ENCODE measurements at places on chromosomes 1 and 21.

GRCh38 chr1:66333466-66334199 lies 200.3 kb upstream of the SGIP1 start:
- no peak for ATAC-seq

GRCh38 chr1:216215169-216215568 lies 208.1 kb downstream of the USH2A start:
- no peak for ATAC-seq

DNA sequence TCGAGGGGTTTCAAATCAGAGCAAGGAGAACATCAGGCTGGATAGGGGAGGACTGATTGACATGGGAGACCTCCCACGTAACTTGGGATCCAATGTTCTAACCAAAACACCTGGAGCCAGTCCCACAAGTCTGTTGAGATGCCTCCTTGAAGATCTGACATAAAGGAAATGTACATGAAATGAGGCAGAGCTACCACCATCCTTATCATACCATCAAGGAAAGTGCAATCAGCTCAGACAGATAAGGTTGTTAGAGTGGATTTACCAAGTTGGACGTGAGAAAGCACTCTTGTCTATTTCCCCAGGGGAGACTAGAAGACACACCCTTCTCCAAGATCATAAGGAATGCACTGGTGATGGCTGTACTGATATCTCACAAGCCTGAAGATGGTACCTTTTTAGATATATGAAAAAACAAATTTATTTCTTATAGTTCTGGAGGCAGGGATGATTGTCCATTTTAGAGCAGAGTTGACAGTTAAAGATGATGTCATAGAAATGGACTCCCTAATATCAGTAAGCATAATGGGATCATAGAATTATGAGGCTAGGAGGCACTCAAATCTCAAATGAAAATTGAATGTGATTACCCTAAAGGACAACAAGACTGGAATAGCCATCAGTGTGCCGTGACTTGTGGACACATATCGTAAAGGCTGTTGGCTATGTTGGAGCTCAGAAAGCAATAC lies 129.1 kb upstream of the RAB4A start:
- no peak for ATAC-seq

DNA sequence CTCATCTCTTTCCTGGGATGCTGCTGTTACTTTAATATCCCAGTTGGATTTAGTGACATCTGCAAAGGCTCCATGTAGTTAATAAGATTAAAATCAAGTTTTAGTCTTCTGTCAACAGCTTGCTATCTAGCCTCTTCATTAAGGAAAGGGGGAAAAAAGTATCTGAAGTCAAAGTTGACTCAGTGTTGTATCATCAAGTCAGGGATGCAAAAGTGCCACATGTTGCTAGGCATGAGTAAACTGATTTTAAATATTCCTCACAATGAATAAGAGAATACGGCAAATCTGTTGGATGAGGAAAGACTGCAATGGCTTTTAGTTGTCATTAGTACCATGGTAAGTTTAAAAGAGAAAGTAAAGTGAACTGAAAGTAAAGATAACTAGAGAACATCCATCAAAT lies 383.2 kb upstream of the ZRANB2 start:
- ATAC-seq, result no peak

Measured in activated T-helper 17 cell treated with anti-CD3 and anti-CD28 coated beads, Interleukin-2, amount 50 U/mL, for 72 hours (primary cell).